ENCODE measurements at places on chromosomes 3 and 15.

DNA sequence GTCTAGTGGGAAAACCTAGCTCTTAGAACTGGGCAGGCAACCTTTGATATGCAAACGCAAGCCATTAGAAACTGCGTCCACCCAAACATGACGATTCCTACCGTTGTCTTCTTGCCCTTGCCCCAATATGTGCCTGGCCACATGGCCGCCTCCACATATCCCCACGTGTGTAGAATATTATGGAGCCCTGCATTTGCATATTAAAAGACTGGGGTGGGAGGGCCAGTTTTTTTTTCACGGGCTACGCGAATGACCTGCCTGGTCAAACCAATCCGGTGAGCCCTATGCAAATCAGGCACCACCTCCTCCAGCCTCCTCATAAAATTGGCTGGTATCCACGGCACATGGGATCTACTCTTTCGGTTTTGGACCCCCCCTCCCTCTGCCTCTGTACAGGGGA lies 381.0 kb upstream of the RGMA start:
- DNase-seq, result no peak

- no peak for DNase-seq
Observed at GRCh38 chr3:187039100-187039722, 100.1 kb downstream of the RPL39L start.

- no peak for DNase-seq
Observed at GRCh38 chr3:52494445-52494844, 693 bp upstream of the STAB1 start.

DNA sequence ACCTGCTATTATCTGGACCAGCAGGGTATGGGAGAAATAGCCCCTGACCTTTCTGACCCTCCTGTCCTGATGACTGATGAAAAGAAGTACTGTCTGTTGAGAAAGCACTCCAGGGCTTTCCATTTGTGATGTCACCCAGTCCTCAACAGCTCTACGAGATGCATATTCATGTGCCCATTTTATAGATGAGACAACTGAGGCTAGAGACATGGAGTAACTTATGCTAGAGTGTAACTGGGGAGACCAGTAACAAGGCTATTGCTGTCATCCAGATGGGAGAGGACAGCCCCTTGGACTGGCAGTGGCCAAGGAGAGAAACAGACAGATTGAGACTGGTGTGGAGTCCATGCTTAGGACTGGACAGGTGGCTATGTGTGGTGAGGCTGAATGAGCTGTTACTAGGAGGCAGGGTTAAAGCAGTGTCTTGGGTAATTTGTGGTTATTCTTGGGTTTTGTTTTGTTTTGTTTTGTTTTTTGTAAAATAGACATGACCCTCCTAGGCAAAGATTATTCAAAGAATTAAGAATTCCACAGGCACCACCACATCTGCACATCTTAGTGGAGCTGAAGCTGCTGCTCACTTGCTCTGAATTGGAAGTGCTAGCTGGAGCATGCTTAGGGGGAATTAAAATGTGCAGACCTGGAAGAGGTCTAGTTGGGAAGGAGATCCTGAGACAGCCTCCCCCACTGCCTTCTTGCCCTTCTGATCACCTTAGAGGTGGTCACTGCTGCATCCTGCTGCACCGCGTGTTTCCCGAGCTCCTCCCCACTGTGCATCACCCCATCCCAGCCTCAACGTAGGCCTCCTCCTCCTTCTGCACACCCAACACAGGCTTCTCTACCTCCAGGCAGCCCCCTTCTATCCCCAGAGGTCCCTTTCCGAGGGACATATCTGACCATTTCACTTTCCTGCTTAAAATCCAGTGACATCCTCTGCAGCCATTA lies 8.4 kb downstream of the HRH1 start:
- DNase-seq, result no peak

DNA sequence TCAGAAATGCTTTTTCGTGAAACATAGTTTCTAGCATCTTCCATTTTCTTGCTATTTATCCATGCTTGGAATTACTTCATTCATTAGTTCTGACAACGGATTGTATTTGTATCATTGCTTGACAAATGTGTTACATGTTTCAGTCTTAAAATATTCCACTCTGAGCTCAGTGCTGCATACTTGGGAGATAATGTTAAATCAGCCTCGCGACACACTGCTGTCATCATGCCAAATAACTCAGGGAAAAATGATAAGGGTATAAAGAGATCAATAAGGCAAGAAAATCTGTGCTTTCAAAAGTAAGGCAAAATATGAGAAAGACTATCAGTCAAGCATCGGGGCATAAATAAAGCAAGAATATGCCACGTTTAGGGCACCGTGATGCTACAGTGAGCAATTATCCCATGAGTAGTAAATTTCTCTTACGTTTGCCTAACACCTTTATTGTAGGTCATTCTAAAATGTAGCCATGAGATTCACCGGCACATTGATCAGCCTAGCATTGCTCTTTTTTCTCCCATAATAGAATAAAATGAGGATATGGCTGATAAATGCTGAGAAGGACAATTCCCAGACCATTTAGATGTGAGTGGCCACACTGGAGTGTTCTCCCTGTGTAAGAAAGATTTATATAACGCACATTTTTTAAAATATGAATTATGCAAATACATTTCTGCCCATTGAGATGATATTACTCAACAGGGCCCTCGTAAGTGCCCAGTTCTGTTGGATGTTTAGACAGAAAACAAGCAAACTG lies 133.8 kb downstream of the RBMS3 start:
- DNase-seq, result no peak

DNA sequence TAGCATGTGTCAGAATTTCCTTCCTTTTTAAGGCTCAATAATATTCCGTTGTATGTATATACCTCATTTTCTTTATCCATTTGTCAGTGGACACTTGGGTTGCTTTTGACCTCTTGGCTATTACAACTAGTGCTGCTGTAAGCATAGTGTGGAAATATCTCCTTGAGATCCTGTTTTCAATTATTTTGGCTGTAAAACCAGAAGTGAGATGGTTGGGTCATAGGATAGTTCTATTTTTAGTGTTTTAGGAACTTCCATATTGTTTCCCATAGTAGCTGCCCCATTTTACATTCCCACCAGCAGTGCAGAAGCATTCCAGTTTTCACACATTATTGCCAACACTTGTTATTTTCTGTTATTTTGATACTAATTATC lies 70.4 kb upstream of the C15orf39 start:
- DNase-seq, result no peak

- DNase-seq, result no peak
Observed at GRCh38 chr15:88661041-88661700, 22.4 kb downstream of the ISG20 start.
